ENCODE measurements at places on chromosomes 2 and 18.

DNA sequence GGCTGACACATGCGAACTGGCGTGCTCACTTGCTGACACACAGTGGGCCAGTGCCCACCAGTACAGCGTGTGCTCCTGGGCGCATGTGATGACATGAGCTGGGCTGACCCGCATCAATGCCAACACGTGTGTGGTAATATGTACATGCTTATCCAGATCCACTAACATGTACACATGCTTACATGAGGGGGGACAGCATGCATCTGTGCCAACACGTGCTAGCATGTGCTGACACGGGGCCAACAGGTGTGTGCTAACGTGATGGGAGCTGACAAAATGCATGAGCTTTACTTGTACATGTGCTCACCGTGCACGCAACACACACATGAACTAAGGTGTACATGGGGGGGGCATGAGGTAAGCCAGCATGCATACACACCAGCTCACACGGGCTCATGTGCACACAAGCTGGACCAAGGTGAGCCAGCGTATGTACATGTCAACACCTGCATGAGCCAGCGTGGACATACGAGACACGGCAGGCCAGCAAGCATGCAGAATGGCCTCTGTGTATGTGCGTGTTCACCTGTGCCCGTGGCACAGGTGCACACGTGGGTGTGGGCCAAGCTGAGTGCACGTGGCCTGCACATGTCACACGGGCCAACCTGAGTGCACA, 28.5 kb downstream of the GPC1 start:
- peak; percentile 60 for DNase-seq

- no peak for DNase-seq
These were observed 31.8 kb downstream of the CREB1 start for GRCh38 chr2:207561386-207562080.

- no peak for DNase-seq
These were observed 170.4 kb upstream of the SESTD1 start for GRCh38 chr2:179435000-179435399.

GRCh38 chr18:31010601-31011000, 31.9 kb downstream of the DSC3 start:
- no peak for DNase-seq

DNA sequence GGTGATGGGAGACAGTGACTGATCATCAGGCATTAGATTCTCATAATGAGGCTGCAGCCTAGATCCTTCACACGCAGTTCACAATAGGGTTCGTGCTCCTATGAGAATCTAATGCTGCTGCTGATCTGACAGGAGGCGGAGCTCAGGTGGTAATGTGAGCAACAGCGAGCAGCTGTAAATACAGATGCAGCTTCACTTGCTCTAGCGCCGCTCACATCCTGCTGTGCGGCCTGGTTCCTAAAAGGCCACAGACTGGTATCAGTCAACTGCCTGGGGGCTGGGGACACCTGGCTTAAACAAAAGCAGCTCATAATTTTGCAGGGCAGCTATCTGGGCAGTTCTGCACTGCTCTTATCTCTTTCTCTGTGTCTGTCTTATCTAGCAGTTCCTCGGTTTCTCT, 20.4 kb upstream of the CD226 start:
- no peak for DNase-seq

DNA sequence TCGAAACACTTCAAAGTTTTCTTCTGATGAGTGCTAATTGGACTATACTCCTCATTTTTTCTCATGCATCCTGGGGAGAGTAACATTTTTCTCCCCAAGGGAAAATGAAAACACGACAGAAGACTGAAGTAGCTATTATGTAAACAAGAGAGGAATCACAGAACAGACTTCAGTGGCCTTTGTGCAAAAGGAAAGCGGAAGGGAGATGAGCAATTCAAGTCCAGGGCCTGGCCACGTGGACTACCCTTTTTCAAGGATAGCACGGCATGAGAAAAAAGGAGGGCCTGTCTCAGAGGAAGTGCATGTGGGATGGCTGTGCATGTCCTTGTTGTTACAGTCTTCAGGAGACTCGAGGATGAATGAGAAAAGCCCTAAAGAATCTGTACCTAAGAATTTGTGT, 43.8 kb upstream of the KCNE4 start:
- DNase-seq: no peak

DNA sequence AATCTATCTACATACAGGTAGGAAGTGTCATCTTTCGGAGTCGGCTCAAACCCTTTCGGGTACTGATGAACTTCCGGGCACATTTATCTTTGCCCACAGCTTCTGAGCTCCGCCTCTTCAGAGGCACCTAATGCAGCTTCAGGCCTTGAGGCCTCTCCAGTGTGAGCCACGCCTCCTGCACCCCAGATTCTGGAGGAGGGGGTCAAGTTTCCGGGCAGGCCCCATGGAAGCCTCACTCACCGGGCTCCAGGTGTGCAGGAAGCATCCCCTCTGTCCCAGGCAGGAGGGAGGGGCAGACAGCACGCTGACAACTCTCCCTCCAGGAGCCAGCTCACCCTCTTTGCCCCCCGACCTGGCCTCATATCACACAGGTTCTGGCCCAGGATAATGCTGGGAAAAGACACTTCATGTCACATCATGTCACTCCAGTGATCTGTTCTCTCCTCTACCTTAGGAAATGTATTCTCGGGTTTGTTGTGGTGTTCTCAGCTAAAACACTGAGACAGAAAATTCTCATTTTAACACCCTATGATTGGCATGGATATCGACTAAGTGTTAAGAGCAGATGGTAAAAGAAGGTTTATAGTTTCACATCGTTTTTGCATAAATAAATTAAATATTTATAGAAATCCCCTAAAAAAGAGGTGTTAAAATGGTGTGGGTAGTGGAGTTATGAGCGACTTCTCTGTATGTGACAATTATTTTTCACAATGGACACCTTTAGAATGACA, 46.2 kb upstream of the COPS8 start:
- DNase-seq: no peak

DNA sequence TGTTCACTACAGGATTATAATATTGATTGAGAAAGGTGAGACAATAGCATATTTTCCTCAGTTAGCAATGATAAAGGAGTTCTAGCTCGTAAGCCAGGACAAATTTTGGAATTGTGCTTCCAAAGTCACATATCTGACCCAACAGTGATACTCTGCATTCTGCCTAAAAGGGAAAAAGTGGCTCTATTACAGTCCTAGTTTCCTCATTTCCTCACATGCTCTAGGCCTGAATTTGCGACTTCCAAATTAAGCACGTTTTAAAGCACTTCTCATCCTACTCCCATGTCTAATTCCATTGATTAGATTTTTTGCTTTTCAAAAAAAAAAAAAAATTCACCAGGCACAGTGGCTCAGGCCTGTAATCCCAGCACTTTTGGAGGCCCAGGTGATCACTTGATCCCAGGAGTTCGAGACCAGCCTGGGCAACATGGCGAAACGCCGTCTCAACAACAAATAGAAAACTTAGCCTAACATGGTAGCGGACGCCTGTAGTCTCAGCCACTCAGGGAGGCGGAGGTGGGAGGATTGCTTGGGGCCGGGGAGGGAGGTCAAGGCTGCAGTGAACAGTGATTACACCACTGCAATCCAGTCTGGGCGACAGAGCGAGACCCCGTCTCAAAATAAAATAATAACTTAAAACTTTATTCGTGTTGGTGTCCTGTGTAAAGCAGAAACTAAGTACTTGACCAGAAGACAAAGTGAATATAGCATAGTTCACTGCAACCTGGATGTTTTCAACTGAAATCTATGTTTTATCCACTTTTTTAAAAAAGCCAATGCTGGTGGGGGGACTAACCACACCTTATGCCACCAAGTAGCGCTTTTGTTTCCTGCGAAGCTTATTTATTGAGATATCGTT, 1.5 kb downstream of the ESCO1 start:
- DNase-seq: no peak

DNA sequence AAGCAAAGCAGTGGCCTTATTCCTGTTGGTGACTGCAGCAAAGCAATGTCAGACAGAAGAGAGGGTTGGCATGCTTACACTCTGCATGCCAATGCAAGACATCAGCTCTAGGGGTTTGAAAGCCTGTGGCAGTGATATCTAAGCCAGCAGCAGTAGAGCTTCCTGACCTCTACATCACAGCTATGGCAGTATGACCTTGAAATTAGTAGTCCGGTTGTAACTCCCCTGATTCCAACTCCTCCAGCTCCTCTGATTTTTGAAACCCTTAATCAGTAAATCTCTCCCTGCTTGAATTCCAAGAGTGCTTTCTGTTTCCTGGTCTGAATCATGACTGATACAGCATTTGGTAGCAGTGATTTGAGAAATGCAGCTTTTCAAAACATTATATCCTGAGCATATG, 60.0 kb upstream of the LRP1B start:
- no peak for DNase-seq

GRCh38 chr2:98764499-98764898, 33.6 kb upstream of the MGAT4A start:
- no peak for DNase-seq

DNA sequence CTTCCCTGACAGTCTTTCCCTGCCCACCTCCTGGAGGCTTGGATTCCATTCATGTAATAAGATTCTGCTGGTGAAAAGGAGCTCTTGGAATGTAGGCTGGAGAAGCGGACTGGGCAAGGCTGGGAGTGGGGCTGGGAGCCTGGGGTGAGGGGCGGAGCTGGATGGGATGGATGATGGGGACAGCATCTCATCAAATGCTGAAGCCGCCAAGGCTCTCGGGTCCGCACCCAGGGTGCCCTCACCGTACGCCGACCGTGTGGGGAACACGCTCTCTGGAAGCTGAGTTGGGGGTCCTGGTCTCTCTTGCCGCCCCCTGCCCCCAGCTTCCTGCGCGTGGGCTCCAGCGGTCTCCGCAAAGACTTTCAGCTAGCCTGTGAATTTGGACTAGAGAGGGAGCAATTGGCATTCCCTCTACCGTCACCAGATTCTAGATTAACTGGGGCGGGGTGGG, 9.1 kb downstream of the RAX start:
- DNase-seq: no peak

- no peak for DNase-seq
These were observed 14.7 kb downstream of the NEDD4L start for GRCh38 chr18:58058720-58059119.

- DNase-seq: no peak
These were observed 29.6 kb downstream of the ARHGAP15 start for GRCh38 chr2:143158551-143159485.

- no peak for DNase-seq
These were observed 77.3 kb upstream of the RPL31 start for GRCh38 chr2:100924520-100925451.

DNA sequence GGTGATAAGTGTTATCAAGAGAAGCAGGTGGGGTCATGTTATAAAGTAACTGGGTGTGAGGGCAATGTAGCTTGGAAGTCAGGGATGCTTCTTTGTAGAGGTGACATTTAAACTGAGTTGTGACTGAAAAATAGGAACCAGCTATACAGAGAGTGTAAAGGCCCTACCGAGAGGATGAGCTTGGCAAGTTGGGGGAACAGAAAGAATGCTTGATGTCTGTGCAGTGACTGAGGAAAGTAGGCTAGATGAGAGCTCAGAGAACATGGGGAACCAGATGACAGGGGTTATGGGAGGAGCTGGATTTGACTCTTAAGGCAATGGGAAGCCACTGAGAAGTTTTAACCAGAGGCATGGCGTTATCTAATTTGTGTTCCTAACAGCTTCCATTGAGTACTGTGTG, 115.3 kb downstream of the DOCK10 start:
- no peak for DNase-seq

DNA sequence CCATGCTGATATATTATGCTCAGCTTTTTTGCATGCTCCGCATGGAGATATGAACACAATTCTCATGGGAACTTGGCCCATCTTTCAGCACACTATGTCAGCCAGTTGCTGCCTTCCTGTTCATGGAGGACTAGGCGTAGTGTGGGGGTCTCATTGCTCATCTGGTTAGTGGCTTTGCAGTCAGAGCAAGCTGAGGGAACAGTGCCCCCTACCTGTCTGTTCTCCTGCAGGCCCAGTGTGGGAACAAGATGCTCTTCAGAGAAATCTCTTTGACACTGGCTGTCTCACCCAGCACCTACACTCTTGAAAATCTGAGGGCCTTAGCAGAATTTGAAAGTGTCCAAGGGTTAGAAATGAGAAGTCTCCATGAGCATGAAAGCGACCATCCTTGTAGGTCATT, 47.1 kb downstream of the SPTBN1 start:
- no peak for DNase-seq

DNA sequence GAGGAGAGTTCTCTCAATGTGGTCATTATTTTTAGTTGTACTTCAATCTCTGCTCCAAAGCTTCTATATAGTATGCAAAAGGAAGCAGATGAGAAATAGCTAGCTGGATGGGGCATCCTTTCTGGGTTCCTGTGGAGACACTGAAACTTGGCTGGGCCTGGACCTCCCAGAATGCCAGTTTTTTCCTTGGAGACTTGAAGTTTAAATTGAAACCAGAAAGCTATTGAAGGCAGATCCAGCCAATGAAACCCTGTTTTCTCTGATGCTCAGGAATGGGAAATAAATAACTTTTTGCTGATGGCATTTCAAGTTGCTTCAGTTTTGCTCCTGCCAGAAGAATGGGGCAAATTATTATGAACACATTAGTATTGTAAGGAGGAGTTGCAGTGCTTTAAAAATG, 2.9 kb downstream of the SETBP1 start:
- DNase-seq: no peak

GRCh38 chr18:74380916-74381315, 65.3 kb downstream of the C18orf63 start:
- DNase-seq: no peak

- no peak for DNase-seq
These were observed 63.0 kb upstream of the GALNT13 start for GRCh38 chr2:153808679-153809078.

GRCh38 chr2:72205504-72205881, 57.8 kb upstream of the CYP26B1 start:
- no peak for DNase-seq

- no peak for DNase-seq
These were observed 75.3 kb upstream of the SIX3 start for GRCh38 chr2:44866152-44866551.

GRCh38 chr2:133716166-133716565, 147.9 kb upstream of the NCKAP5 start:
- DNase-seq: no peak

- DNase-seq: no peak
These were observed 66.5 kb downstream of the RHBDD1 start for GRCh38 chr2:226902041-226902966.

- no peak for DNase-seq
These were observed 278.3 kb downstream of the TSN start for GRCh38 chr2:122033778-122034177.

DNA sequence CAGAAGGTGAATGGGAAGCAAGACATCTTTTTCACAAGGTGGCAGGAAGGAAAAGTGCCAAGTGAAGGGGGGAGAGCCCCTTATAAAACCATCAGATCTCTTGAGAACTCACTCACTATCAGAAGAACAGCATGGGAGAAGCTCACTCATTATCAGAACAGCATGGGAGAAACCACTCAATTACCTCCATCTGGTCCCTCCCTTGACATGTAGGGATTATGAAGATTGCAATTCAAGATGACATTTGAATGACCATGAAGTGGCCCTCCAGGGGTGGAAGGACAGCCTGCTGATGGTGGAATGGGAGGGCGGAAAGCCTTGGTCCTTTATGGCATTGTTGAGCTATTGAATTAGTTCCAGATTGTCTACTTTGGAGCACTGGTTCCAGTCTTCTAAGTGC, 413.0 kb upstream of the MEX3C start:
- DNase-seq: no peak

All from sigmoid colon (tissue), 7 donors.